ENCODE measurements at places on chromosomes 7 and 10. TPM values are rescaled to one million over a fixed set of nuclear protein-coding genes. Genes with fewer than 3 reads are reported as not detected.

The PTF1A gene
- not detected for total RNA-seq

The ADRA2A gene
- total RNA-seq: under 0.01 TPM

The PRF1 gene
- total RNA-seq: not detected

The STRA8 gene
- not detected for total RNA-seq

The PLAC9 gene
- 2.4 TPM for total RNA-seq

The C10orf53 gene
- not detected for total RNA-seq

The RTKN2 gene
- under 0.01 TPM for total RNA-seq

The NAT16 gene
- total RNA-seq: not detected

The MTG1 gene
- 37.7 TPM for total RNA-seq

The NRCAM gene
- 1.2 TPM for total RNA-seq

The DGKB gene
- total RNA-seq: not detected

The AKR1C4 gene
- total RNA-seq: 0.09 TPM

The FFAR4 gene
- not detected for total RNA-seq

The WNT2 gene
- total RNA-seq: not detected

The CCL24 gene
- not detected for total RNA-seq

The SPDYE5 gene
- not detected for total RNA-seq

The UCMA gene
- not detected for total RNA-seq

The MYL10 gene
- not detected for total RNA-seq

The MACC1 gene
- under 0.01 TPM for total RNA-seq
